ENCODE measurements at places on chromosomes 11 and 22.

- no peak for DNase-seq
Measured at GRCh38 chr11:2730272-2731129, 30.7 kb upstream of the KCNQ1OT1 start.

GRCh38 chr11:8105666-8106065, 24.7 kb downstream of the TUB start:
- no peak for DNase-seq

DNA sequence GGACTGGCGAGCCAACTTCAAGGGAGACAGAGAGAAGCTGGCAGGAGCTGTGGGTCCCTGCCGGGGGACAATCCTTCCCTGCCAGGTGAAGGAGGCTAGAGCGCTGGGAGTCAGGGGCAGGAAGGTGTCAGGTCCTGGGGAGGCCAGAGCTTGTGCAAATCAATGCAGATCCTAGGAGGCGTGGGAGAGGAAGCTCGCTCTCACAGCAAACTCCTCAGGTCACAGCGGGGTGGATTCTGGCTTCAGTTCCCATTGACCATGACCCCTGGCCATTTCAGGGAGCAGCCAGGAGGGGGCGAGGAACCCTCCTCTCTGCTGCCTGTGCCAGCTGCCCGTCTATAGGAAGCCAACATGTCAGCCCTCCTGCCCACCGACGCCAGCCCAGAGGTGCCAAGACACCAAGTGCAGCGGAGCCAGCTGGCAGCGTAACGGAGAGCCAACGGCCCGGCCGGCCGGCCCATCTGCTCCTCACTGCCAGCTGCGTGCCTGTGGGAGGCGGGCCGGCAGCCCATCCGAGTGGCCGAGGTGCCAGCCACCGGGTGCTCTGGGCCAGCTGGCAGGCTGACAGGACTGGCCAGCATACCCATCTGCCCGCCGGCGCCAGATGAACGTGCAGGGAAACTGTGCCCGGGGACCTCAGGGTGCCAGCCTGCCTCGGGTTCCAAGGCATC, 374.8 kb downstream of the MIAT start:
- DNase-seq, result no peak

DNA sequence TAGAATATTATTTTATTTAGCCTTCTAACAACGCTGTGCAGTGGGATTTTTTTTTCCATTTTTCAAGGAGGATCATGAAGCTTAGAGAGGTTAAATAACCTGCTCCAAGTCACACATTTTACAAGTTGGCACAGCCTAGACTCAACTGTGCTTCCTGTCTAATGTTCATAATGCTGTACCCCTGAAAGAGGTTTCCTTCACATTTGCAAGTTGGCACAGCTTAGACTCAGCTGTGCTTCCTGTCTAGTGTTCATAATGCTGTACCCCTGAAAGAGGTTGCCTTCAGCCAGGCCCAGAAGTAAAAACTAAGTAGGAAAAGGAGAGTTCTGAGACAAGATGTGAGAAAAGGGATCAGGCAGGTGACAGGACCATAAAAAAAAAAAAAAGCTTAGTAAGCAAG, 7.9 kb upstream of the HEPACAM start:
- no peak for DNase-seq

GRCh38 chr11:16598032-16598431, 140.4 kb upstream of the C11orf58 start:
- DNase-seq, result no peak

DNA sequence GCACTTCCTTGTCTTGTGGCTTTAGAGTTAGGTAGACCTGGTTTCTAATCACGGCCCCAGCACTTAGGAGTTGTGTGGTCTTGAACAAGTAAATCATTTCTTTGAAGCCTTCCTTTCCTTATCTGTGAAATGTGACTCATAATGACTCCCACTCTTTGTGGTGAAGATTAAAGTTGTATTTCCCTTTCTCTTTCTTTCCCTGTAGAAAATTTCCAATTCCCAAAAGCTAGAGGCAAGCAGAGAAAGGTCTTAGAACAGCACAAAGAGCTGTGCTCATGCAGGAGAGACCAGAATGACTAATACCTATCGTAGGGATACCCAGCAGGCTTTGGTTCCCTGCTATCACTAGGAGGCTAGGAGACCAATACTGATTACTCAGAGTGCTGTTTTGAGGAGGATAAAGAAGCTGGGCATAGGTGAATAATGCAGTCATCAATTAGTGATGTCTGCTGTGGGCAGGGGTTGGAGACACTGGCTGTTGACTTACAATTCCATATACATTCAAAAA, 270.7 kb upstream of the SYN3 start:
- DNase-seq, result no peak

All from esophagus squamous epithelium (tissue), 5 donors.